EH (cell line): ENCODE measurements at places on chromosomes 2 and 18.

DNA sequence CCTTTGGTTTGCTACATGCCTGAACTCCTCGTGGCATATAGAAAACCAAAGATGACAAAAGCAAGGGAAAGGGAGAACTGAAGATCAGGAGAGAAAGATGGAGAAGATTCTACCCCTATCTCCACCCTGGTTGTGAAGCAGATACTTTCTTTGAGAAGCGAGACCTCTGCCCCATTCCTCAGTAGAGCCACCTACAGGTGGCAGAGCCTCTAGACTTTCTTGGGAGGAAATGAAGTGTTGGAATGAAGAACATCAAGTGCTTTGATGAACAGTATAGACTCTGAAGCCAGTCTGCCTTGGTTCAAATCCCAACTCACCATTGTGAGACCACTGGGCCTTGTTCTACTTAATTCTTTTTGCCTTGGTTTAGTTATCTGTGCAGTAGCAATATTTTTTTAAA lies 348.8 kb upstream of the ETAA1 start:
- no peak for DNase-seq

DNA sequence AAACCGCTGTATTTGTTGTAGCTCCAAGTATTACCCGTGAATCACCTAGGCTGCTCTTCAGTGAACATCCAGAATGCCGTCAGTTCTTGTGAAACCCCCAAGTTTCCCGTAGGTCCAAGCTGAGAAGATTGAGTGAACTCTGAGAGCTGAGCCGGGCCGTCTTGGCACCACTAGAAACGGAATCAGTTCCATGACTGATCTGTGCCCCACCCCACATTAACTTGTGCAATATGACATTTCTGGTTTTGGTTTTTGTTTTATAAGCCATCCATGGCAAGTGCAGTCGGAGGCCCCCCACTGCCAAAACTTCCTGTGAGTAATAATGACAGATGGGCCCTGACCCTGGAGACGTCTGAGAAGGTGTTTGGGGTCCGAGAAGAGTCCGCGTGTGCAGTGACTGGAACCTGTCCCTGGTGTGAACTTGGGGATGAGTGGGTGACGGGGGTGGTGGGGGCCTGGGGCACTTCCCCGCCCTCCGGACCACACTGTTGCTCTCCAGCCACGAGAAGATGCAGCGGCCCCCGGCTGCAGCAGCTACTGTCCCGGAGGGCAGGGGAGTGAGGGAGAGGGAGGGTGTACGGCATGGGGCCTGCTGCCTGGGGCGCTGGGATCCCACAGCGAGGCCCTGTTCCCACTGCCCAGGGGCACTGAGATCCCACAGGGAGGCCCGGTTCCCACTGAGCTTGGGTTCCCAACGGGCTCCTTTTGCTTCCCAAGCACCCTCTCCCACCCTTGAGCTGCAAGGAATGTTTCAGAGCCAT lies 26.5 kb downstream of the NFATC1 start:
- DNase-seq, result peak; percentile 13

- no peak for DNase-seq
Measured at GRCh38 chr2:6914828-6915227, 2.4 kb upstream of the RNF144A start.

DNA sequence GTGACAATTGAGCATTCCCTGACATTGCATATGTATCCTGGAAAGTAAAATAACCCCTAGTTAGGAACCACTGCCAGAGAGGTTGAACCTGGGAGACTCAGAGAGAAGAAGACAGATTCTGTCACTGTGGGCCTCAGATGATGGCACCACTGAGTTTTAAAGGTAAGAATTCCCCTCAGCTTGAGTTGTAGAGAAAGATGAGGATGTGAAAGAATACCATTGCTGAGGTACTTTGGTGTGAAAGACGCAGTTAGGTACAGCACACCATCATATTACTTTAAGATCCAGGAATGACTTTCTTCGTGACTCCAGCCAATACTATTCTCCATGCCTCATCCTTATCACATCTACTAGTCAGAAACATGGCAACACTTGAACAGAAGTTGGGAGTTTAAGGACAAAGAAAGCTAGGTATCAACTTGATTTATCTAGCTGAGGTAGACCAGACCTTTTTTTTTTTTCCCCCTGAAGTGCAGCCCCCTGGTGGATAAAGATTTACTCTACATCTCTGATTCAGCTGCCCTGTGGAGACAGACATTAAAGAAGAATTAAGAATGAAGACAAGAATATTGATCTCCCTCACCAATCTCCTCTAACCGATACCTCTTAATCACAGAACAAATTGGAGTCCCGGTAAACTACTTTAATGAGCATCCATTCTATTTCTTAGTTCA lies 630.5 kb upstream of the FANCL start:
- no peak for DNase-seq

DNA sequence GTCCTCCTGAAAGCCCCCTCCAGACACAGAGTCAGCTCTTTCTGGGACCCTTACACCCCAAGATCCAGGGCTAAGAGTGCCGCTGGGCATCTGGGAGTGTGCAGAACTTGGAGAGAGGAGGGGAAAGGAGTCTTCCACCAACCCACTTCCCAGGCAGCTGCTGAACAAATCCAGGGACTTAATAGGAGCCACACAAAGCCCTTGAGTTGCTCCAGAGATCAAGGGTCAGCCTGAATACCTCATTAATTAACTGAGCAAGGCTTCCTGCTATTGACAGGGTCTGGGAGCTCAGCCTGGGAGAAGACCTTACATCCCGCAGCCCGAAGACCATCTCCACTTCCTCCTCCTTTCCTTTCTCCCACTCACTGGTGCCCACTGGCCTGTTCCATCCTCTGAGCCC lies 108.3 kb downstream of the CELF4 start:
- no peak for DNase-seq

GRCh38 chr2:64467096-64467843 lies 13.3 kb downstream of the LGALSL start:
- DNase-seq, result no peak

- no peak for DNase-seq
Measured at GRCh38 chr2:209121691-209122090, 302.2 kb upstream of the MAP2 start.
